NCI-H510A (cell line): ENCODE measurements at places on chromosomes 11 and 22.

DNA sequence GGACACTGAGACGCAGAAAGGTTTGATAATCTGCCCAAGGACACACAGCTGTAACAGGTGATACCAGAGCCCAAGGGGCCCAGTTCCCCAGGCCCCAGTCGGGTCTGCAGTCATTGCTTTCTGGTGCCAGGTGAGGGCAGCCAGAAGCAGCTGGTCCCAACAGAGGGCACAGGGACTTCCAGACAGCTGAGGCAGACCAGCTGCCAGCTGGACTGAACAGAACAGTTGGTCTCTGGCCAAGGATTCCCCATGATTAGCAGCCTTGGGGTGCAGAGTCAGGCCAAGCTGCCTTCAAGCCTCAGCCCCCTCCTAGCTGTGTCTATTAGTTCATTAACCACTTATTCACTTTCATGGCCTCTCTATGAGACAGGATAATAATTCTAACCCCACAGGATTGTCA, 105.6 kb downstream of the RRAS2 start:
- no peak for DNase-seq

DNA sequence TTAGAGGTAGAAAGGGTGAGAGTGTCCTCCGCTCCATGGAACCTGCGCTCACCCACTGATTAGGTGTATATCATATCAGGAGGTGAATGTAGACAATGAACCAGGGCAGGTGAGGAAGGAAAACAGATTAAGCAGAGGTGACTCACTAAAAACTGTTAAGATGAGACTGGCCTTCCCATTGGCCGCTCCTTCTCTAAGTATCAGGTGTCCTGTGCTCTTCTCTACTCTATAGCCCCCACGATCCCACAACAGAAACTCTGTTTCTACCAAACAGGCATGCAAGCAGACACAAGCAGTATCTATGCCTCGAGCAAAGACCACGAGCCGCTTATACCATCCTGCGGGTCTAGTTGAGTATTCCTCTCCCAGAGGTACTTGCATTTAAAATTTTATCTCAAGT, 103.1 kb downstream of the SNX19 start:
- no peak for DNase-seq

DNA sequence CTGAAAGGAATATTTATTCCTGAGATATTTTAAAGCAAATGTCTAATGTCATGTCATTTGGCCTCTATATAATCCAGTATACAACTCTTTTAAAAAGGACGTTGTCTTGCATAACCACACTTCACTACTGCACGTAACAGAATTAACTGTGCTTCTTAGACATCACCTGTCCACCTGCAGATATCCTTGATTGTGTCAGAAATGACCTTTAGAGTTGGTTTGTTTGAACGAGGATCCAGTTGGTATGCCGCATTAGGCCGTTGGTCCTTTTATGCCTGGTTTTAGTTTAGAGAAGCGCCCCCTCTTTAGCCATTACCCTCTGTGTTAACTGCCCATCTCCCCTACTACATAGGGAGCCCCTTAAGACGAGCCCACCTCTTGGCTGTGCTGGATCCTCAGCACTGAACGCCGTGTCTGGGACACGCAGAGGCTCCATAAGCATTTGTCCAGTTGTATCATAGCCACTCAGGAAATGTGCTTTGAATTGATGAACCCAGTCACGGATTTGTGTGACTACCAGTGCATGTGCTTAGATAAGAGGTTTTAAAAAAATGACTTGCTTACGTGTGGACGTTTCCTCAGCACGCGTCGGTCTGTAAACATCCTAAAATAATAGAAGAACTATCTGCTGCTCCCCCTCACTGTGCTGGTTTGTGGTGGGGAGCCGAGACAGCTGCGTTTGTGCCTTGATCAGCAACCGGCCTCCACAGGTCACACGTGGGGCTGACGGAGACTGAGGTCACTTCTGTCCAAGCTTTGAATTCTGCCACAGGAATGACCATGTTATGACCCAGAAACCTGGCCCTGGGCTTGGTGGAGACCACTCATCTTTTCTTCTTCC, 4.0 kb downstream of the MICAL2 start:
- no peak for DNase-seq

DNA sequence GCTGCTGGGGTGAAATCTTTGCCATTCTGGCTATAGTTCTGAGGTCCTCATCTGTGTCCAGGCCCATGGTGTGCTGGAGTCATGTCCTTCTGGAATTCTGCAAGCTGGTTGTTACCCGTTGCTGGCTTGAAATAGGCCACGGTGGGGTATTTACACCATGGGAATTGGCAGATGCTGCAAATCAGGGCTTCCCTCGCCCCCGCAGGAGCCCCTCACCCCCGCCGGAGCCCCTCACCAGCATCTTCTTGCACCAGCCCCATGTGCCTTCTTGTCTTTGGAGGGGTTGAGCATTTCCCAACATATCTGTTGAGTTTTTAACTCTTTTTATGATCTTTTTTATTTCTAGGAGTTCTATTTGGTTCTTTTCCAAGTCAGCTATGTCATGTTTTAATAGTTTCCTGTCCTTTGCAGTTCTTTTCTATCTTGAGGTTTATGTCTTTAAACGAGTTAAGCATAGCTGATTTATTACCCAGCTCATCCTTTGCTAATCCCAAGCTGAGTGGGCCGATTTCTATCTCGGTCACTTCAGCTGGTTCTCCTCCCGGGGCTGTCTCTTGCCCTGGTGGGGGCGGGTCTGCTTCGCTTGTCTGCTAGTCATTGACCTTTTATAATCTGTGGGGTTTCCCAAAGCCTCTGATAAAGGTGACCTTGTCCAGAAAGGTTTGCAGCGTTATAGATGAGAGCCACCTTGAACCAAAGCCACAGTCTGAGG, 17.6 kb downstream of the ANO1 start:
- DNase-seq = no peak

DNA sequence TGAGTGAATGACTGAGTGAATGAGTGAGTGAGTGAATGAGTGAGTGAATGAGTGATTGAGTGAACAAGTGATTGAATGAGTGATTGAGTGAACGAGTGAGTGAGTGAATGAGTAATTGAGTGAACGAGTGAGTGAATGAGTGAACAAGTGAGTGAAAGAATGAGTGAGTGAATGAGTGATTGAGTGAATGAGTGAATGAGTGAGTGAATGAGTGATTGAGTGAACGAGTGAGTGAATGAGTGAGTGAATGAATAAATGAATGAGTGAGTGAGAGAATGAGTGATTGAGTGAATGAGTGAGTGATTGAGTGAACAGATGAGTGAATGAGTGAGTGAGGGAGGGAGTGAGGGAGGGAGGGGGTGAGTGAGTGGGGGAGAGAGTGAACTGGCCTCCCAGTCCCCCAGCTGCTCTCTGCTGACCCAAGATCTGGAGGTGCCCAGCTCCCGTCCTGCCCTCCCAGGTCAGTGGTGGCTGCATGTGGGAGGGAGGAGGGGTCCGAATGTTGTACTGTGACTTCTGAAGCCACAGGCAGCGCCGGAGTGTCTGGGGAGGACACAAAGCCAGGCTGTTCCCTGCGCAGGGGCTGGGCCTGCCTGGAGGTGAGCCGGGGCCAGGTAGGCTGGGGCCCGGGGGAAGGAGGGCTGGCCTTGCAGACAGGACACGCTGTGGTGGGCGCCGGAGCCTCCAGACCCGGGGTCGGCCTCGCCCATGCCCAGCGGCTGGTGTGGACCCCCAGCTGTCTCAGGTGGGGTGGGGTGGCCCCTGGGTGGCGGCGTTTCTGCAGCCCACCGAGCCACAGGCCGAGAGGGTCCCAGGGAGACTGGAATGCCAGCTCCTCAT, 17.8 kb upstream of the PIM3 start:
- DNase-seq = no peak

DNA sequence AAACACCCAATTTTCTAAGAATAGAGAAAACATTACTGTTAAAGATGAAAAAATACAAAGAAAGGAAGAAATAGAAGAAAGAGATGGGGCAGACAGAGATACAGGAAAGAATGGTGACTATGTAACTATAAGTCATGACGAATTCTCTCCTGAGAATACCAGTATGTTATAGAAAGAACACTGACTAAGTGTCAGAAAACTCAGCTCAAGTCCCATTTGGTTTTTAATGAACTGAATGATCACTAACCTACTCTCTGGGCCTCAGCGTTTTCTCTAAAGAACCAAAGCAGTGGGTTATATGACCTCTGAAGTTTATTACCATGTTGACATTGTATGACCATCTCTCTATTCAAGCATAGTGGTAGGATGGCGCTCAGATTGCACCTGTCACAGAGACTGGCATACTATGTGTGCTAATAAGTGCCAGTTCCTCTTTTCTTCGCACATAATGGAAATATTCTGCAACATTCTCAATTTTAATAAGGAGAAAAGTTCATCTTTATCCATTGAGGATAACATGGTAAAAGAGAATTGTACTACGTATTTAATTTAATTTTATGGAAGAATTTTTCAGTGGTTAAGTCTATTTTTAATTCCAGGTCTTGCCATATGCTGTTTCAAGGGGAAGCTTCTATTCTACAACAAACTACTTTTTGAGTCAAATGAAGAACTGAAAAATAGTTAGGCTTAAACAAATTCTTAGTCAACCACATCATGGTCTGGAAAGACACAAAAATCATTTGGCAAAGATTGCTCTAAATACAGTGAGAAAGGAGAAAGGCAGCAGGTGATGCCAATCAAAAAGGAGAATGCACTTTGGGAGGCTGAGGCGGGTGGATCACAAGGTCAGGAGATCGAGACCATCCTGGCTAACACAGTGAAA, 25.0 kb upstream of the EED start:
- DNase-seq = no peak

GRCh38 chr11:126963603-126964363, 36.8 kb downstream of the KIRREL3 start:
- DNase-seq = no peak

DNA sequence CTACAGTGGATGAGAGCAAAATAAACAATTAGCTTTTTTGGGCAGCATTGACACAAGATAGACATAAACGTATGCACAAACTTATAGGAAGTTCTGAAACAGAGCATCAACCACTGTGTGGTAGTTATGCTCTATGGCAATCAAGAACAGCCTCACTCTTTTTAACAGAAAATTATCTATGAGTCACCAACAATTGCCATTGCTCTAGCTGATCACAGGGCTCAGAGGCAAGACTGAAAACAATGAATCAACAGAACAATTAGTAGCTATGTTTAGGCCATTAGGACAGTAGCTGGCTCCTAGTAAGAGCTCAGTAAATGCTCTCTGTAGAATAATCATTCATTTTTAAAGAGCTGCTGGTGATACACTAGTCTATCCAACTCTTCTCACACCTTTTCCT, 34.9 kb upstream of the PICALM start:
- DNase-seq = no peak

GRCh38 chr11:123203934-123204333, 8.9 kb upstream of the CLMP start:
- no peak for DNase-seq

GRCh38 chr11:117733316-117733715, 63.7 kb downstream of the DSCAML1 start:
- DNase-seq = no peak

GRCh38 chr11:17529844-17530185, 14.4 kb downstream of the USH1C start:
- no peak for DNase-seq

DNA sequence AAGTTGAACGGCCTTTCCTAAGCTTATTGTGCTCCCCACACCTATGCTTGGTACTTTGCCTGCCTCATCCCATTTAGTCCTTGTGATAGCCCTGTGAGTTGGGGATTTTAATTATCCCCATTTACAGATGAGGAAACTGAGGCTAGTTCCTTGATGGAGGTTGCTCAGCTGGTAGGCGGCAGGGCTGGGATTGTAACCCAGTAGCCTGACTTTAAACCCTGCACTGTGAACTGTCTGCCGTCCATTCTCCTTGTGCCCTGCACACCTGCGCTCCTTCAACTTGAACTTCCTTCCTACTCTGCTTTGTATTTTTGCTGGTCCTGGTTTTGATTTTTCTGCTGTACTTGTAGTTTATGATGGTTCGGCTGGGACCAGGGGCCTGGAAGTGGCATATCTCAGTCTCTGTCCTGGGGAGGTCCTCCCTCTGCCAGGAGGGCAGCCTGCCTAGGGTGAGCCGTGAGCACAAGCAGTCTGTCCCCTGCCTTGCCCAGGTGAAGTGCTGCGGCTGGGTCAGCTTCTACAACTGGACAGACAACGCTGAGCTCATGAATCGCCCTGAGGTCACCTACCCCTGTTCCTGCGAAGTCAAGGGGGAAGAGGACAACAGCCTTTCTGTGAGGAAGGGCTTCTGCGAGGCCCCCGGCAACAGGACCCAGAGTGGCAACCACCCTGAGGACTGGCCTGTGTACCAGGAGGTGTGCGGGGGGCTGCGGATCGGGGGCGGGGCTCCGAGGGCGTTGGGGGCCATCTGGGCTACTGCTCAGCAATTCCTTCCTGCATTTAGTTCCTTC, 52.4 kb downstream of the CD82 start:
- DNase-seq = no peak

DNA sequence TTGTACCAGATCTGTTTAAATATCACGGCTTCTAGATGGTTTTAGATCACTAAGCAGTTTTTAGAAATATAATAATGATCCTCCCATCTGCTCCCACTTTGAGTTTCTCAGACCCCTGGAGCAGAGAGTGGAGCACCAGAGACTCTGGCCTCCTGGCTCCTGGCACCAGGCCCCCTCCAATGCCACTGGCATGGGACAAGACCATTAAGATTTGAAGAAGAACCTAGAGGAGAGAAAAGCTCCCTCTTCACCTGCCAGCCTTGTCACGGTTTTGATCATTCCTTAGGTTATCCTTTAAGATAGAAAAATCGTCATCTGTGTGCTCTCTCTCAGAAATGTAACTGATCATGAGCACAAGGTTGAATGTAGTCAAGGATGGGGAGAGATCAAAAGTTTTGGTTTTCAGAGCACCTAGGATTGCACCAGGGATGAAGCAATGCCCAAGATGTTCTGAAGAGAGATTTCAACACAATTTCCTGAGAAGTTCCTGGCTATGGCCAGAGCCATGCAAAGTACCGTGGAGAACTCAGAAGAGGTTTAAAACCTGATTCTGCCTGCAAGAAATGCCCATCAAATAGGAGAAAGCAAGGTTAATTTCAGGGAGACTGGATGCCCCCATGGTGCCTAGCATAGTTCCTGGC, 22.2 kb downstream of the IL10RA start:
- no peak for DNase-seq

DNA sequence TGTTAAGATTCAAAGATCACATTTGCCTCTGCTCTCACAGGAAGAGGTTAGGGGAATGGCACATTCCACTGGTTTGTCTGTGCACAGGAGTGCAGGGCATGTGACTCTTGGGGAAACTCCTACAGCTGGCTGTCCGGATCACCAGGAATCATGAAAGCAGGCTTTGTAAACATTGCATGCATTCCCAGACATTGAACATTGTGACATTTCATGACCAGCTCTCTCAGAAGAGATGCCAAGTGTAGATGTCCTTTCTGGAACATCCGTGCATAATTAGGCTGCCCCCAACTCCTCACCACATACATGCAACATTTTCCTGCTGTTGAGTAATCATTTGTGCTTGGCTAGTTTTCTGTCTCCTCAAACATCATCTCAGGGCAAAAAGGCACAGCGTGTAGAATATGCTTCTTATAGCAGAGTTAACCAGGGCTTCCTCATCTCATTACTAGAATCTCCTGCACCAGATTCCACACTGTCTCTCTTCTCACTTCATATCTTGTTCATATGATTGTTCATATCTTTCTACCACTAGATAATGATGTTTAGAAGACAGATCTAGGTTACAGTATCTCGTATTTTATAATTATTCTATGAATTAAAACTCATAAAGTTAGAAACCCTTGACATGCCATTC, 694.7 kb downstream of the NTM start:
- no peak for DNase-seq
